HFFc6 (cell line): ENCODE measurements at places on chromosomes 2 and 18. TPM values are rescaled to one million over a fixed set of nuclear protein-coding genes. Genes with fewer than 3 reads are reported as not detected.

- DNase-seq, result peak; percentile 39
Measured at GRCh38 chr2:190746971-190747761, 98.3 kb downstream of the NAB1 start.

GRCh38 chr2:231093933-231094332 is 30.9 kb downstream of the HTR2B start:
- DNase-seq, result no peak

Gene TXNDC2
- 0.21 TPM in 1 of 2 replicates, not detected in the other for total RNA-seq

GRCh38 chr2:74259191-74259590 is 60.8 kb downstream of the MTHFD2 start:
- no peak for DNase-seq

GRCh38 chr2:176566961-176567360 is 297.7 kb downstream of the MTX2 start:
- no peak for DNase-seq

Gene ECEL1
- not detected in 3 replicates for total RNA-seq

DNA sequence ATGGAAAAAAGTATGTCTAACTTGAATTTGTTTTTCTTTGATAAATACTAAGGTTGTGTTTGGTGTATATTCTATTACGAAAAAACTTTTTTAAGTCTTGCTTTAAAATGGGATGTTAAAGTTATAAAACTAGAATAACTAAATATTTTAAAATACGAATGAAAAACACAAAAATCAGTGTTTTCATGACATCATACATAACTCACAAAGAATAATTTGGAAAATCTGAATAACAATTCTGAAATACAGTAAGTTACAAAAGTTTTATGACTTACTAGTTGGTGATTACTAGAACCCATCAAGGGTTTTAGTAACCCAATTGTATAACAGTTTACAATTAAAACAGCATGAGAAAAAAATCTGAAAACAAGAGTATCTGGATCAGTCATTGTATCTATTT is 61.2 kb downstream of the PIGN start:
- no peak for DNase-seq

Gene IER3IP1
- total RNA-seq, result 14.8 to 20.0 TPM (median 17.7 TPM) in 3 replicates

Gene CYTIP
- total RNA-seq, result not detected in 2 replicates

Gene KCNG3
- total RNA-seq, result not detected in 3 replicates

Gene TRIM54
- total RNA-seq, result not detected in 3 replicates

GRCh38 chr18:50820901-50821520 is 1.2 kb upstream of the MRO start:
- no peak for DNase-seq

- no peak for DNase-seq
Measured at GRCh38 chr2:105385731-105386540, 12.9 kb downstream of the FHL2 start.

- no peak for DNase-seq
Measured at GRCh38 chr2:110838657-110839384, 106.4 kb downstream of the ACOXL start.
